Daoy (cell line): ENCODE measurements at places on chromosomes 1 and 21. TPM values are rescaled to one million over a fixed set of nuclear protein-coding genes. Genes with fewer than 3 reads are reported as not detected.

DNA sequence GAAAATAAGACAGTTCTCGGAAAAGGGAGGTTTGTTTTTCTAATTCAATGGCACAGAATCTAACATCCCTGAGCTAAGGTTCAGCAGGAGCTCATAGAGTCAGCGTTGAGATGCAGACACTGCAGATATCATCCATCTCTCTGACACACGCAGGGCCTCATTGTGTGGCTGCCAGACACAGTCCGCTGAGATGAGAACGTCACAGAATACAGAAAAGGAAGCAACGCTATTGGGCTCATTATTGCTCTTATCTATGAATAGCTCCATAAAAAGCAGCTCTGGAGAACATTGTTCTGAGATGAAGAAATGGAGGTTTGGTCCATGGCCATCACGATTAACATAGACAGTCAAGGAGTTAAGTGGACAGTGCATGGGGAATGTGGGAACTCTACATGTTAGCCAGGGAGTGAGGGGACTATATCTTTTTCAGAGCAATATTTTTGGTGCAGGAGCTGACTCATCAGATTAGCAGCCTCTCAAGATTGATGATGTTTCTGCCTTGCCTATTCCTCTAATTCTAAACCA is 771.6 kb upstream of the CXADR start:
- DNase-seq: no peak

GRCh38 chr1:12087797-12088314 is 24.8 kb downstream of the TNFRSF8 start:
- DNase-seq: no peak

DNA sequence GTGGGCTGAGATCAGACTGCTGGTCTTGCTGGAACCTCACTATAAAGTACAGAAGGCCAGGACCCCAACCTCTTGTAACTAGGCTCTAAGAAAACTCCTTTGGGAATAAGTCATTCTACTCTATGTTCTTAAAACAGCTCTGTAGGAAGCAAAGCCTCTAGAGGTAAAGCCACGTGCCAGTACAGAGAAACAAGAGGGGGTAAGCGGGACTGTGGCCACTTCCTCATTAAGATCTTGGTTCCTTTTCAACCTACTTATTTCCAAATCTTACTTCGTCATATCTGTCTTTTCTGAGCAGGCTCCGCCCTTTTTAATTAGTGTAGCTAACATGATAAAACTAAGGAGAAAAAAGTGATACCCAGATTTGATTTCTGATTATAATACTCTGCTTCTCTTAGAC is 3.8 kb downstream of the NCSTN start:
- no peak for DNase-seq

- no peak for DNase-seq
Measured at GRCh38 chr1:106975944-106976343, 80.5 kb upstream of the PRMT6 start.

GRCh38 chr1:178039891-178040290 is 54.0 kb upstream of the RASAL2 start:
- DNase-seq: no peak

Gene ADORA1
- 0.89 and 2.7 TPM in 2 replicates for total RNA-seq

Gene CYP4X1
- total RNA-seq: 0.77 and 1.0 TPM in 2 replicates

Gene PRAMEF10
- total RNA-seq: not detected in 2 replicates

Gene BRDT
- not detected in 2 replicates for total RNA-seq

DNA sequence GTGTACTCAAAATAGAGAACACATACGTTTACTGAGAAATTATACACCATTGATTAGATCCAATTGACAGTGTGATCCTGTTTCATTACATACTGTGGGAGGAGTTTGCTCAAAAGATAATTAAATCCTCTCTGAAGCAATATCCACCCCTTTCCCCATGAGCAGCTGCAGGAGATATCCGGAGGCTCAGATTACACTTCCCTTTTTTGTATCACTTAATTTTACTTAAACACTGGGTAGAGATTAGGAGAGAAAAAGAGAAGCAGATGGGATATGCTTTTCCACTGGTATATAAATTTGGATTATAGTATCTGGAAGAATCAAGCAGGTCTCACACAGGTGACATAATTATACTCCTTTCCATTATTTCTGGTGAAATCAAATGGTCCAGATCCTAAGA is 333.3 kb upstream of the ZRANB2 start:
- no peak for DNase-seq

- DNase-seq: no peak
Measured at GRCh38 chr21:28516021-28516420, 476.7 kb downstream of the LTN1 start.

DNA sequence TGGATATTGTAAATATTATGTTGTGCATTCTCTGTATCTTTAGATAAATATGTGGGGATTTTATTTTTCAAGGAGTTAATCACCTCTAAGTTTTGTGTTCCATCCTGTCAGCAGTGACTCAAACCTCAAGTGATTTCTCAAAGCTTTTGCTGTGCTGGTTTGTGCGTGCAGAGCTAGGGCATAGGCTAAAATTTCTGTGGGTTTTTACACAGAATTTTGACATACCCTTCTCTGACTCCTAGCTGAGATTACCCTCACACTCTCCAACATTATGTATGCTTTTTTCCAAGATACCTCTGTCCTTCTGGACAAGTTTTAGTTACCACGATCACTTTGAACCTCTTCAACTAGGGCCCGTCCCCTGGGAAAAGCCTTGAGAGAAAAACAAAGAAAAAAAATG is 384.9 kb downstream of the NCAM2 start:
- no peak for DNase-seq
